ENCODE measurements at places on chromosomes 4 and X.

DNA sequence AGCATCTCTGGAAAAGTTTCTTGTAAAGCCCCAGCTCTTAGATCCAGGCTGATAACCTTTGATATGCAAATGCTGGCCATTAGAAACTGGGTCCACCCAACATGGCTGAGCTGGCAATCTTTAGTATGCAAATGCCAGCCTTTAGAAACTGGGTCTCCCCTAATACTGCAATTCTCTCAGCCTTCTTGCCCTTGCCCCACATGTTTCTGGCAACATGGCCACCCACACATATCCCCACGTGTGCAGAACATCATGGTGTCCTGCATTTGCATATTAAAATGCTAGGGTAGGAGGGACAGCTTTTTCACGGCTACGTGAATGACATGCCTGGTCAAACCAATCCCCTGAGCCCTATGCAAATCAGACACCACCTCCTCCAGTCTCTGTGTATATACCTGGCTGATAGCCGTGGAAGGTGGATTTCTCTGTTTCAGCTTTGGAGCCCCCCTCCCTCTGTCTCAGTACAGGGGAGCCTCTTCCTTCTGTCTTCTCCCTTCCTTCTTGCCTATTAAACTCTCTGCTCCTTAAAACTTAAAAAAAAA, 344.0 kb upstream of the NWD2 start:
- no peak for DNase-seq

- DNase-seq, result peak; percentile 56
Measured at GRCh38 chrX:70133303-70134115, at the start of gene IGBP1. Gene IGBP1, plus strand, starts transcription at chrX:70133447. Its CDS starts 501 bp downstream, at chrX:70133948.

DNA sequence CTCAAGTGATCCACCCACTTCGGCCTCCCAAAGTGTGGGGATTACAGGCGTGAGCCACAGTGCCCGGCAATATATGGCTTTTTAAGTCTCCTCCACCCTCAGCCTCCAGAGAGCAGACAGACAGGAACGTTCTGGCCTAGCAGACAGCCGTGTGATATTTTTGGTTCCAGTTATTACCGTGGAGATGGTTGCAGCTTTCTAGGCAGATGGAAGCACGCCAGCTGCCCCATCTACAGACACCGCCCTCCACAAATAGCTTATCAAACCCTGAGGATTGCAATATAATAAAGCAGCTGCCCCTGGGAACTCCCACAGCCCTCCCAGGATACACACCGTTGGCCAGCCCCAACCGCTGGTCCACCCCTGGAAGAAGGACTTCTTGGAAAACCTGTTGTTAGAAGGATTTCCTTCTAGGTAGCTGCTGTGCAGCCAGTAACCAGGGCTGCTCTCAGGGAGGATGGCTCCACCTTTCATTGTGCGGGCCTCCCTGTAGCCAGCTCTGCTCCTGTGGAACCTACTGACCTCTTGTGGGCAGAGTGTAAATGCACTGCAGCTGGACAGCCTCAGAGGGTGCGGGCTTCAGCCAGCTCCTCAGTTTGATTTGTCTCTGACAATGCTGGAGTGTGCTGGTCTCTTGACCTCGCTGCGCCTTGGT, 44.0 kb downstream of the SLC25A5 start:
- no peak for DNase-seq

DNA sequence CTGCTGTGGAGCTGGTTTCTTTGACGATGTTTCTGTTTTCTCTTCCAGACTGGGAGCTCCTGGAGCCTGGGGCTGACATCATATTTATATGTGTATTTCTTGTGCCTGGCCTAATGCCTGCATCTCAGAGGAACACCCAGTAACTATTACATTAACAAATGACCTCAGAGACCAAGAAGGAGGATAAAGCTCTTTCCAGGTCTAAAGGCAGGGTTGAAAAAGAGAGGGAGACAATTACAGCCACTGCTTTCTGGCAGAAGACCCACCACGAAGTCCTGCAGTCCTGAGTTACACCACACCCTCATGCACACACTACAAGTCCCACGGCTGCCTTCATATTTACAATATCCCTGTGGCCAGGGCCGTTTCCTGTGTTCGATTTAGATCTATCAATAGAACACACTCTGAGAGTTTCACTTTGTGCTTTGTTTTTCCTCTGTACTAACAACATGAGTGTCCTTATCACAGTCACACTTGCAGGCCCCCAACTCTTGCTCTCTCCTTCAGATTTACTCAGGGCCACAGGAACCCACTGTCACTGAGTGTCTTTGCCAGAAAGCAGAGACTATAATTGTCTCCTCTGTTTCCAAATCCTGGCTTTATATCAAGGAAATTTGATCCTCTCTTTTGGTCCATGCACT, 535.5 kb downstream of the MID1IP1 start:
- DNase-seq, result no peak

GRCh38 chr4:26281881-26282280, 38.9 kb upstream of the RBPJ start:
- no peak for DNase-seq

- no peak for DNase-seq
Measured at GRCh38 chr4:81632581-81633299, 161.0 kb upstream of the RASGEF1B start.

DNA sequence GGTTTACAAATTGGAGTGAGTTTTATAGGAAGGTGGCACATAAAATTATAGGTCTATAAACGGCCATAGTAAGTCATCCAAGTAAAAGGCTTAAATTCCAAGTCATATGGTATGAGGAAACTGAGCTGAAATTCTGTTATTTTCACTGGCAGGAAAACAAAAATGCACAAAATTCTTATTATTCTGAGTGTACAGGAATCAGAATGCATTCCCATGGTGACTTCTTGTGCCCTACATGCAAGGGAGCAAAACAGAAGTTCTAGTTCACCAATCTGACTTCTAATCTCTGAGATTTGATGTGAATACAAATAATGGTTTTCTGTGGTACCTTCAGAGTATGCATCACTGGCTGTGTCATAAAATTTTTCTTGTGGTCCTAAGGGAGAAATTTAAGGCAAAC, 102.9 kb downstream of the CLCN4 start:
- no peak for DNase-seq

DNA sequence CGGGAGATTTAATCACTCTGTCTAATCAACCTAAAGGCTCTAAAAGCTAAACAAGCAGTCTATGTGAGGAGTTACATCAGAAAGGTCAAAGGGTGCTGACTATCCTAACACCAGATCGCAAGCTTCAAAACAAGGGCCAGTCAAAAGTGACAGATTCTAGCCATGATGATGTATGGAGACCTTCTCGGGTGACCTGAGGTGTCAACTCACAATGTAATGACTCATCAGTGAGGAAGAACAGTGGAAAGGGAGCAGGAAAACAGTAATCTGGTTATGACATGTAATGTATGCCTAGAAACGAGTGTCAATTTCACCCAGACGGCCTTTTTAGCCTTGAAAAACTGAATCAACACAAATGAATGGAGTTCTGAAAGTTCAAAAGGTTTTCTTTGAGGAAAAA, 375.3 kb downstream of the IDS start:
- DNase-seq, result no peak

- DNase-seq, result no peak
Measured at GRCh38 chr4:84697159-84697558, 114.2 kb downstream of the CDS1 start.

GRCh38 chr4:76905521-76905920, 7.6 kb upstream of the SOWAHB start:
- DNase-seq, result no peak

DNA sequence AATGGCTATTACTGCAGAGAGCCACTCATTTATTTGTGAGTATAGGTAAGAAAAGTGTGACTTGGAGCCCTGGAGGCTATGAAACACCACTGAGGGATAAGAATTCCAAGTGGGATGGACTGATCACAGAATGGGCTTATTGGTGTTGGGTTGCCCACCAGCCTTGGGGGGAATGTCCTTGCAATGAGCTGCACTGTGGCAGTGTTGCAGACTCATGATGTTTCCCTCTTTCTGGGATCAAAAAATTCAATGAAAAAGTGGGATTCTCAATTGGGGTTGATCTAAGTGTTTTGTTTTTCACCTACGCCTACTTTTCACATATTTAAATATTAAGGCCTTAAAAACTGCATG, 1024.5 kb upstream of the PCDH10 start:
- no peak for DNase-seq

- DNase-seq, result no peak
Measured at GRCh38 chr4:20960291-20960690, 260.0 kb downstream of the PACRGL start.

DNA sequence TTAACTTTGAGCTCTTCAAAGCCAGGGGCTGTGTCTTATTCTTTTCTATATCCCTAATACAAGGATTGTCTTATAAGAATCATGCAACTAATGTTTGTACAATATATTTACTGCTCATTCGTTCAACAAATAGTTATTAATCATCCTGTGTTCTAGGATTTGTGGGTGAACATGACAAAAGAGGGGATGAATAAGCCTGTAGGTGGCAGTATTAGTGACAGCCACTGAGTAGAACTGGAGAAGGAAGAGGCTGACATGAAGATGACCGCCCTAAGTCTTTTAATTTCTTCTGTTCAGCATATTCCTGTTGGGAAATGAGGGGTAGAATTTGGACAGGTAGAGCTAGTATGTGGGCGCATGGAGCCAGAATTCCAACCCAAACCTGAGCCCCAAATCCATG, 11.9 kb upstream of the LINC00632 start:
- DNase-seq, result no peak

DNA sequence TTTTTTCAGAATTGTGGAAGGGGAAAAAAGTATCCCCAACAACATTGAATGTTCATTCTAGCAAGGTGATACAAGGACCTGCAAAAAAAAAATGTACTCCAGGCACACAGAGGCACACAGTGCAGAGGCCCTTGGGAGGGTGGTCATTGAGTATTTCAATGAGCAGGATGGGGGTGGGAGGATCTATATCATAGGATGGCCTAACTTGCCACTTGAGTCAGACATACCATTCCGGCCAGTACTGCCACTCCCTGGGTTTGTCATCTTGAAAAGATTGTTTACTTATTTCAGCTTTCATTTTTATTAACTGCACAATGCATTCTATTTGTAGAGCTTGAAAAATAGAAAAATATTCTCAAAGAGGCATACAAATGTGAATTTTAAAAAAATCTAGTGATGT, 18.7 kb downstream of the ZNF595 start:
- no peak for DNase-seq

GRCh38 chr4:8010618-8011017, 71.0 kb upstream of the AFAP1 start:
- DNase-seq, result no peak

DNA sequence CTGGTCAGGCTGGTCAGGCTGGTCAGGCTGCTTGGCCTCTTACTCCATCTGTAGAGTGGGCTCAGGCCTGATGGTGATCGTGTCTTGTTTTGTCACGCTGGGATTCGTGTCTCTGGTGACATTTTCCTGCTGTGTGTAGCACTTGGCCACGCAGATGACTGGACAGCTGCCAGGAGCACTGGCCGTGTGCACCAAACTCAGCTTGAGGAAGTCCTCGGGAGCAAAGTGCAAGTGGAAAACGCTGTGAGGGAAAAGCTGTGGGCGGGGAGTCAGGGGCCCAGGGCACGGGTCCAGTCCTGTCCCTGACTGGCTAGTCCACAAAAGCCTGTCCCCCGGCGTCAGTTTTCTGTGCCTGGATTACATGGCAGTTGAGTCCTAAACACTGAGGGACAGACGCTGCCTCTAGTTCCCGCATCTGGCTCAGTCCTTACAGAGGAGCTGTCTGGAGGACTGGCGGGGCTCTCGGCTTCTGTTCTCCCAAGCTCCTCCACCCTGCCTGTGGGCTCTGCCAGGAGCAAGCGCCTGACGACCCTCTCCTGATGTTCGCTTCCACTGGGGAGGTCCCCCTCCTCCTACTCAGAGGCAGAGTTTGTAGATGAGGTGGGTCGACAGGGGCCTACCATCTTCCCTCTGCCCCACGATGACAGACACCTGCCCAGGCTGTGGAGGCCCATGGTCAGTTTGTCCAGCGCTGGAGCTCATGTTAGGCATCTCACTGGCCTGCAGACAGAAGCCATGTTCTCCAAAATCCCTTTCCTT, 35.9 kb upstream of the GRPEL1 start:
- no peak for DNase-seq

DNA sequence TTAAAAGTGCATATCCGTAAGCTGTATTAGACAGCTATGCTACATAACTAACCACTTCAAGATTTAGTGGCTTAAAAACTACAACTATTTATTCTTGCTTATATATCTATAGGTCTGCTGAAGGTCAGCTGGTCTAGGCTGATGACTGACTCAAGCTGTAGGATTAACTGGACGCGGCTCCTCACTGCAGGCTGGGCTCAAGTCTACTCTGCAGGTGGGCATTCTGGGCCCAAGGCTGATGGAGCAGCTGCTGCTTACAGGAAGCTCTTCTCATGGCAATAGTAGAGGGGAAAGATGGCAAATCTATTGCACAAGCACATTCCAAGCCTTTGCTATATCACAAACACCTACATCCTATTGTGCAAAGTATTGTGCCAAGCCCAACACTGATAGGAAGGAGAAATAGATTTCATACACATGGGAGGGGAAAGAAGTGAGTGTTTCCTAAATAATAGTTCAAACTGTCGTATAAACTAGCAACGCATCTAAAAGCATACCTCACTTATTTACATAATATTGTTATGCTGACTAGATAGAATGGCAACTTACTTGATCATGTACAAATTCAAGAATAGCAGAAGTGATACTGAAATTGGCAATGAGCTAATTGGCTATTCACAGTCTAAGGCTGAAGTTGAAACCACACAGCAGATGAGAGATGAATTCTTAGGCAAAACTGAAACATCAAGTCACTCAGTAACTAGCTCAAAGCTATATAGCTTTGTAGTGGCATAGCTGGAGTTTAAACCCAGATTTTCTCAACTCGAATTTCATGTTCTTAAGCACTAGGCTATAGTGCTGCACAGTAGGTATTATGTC, 263.8 kb downstream of the NKX6-1 start:
- no peak for DNase-seq

GRCh38 chr4:47442980-47443379, 20.5 kb downstream of the COMMD8 start:
- no peak for DNase-seq

All from stimulated activated CD4-positive, alpha-beta T cell treated with anti-CD3 and anti-CD28 coated beads, Interleukin-12 subunit alpha, Interleukin-12 subunit beta, amount 100 ng/mL, for 4 hours (primary cell).